ENCODE measurements at places on chromosomes 12 and 14. TPM values are rescaled to one million over a fixed set of nuclear protein-coding genes. Genes with fewer than 3 reads are reported as not detected.

GRCh38 chr14:29584992-29585391 lies 342.7 kb downstream of the PRKD1 start:
- DNase-seq: peak; percentile 53

DNA sequence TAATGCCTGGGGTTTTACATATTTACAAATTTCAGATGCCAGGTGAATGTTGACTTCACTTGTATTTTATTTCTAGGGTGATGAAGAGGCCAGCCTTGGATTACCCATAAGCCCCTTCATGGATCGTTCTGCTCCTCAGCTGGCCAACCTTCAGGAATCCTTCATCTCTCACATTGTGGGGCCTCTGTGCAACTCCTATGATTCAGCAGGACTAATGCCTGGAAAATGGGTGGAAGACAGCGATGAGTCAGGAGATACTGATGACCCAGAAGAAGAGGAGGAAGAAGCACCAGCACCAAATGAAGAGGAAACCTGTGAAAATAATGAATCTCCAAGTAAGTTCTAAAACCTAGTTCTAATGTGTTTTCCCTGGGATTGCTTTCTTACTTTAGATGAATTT lies 41.3 kb upstream of the SLCO1C1 start:
- no peak for DNase-seq

- DNase-seq: no peak
Measured at GRCh38 chr14:96309896-96310330, 53.2 kb downstream of the ATG2B start.

DNA sequence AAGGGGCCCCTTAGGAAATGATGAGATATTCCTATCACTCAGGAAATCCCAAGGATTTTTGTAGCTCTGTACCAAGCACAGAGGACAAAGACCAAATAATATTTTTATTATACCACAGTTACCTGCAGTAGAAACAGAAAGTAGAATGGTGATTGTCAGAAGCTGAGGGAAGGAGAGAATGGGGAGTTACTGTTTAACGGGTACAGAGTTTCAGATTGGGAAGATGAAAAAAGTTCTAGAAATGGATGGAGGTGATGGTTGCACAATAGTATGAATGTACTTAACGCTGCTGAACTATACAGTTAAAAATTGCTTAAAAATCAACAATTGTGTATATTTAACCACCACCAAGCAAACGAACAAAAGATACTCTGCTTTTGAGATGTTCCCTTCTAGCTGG lies 24.1 kb downstream of the FLVCR2 start:
- no peak for DNase-seq

Gene CLECL1
- not detected for polyA plus RNA-seq

Gene ALG10B
- 6.6 TPM for polyA plus RNA-seq

Gene CCDC60
- not detected for polyA plus RNA-seq

- peak; percentile 18 for DNase-seq
Measured at GRCh38 chr14:57189070-57189469, 79.6 kb downstream of the EXOC5 start.

Gene PSMA6
- polyA plus RNA-seq: 238 TPM

Gene GLIPR1L1
- polyA plus RNA-seq: 0.27 TPM

Gene ZNF385A
- 29.0 TPM for polyA plus RNA-seq
